ENCODE measurements at places on chromosomes 2 and 18. TPM values are rescaled to one million over a fixed set of nuclear protein-coding genes. Genes with fewer than 3 reads are reported as not detected.

Gene INPP5D
- 28.8 TPM for total RNA-seq

Gene FEV
- total RNA-seq, result not detected

Gene IL36RN
- total RNA-seq, result not detected

Gene CNTNAP5
- total RNA-seq, result not detected

Gene FOXD4L1
- not detected for total RNA-seq

Gene SNORC
- 0.64 TPM for total RNA-seq

Gene NETO1
- 4.3 TPM for total RNA-seq

Gene ST6GAL2
- 0.45 TPM for total RNA-seq

Gene KIF5C
- 0.84 TPM for total RNA-seq

Gene LRRTM4
- 0.55 TPM for total RNA-seq

Gene NT5DC4
- not detected for total RNA-seq

Gene KATNAL2
- total RNA-seq, result 4.8 TPM

Gene KYNU
- total RNA-seq, result 12.0 TPM

Gene OTOF
- total RNA-seq, result 0.26 TPM

Gene TMEM17
- 1.4 TPM for total RNA-seq

Gene DSC3
- 0.22 TPM for total RNA-seq

Gene PDE11A
- total RNA-seq, result 1.00 TPM

GRCh38 chr2:150769421-150769820 lies 282.0 kb upstream of the RND3 start:
- DNase-seq, result no peak

GRCh38 chr2:182816866-182817265 lies 49.6 kb downstream of the FRZB start:
- DNase-seq, result no peak

- no peak for DNase-seq
Observed at GRCh38 chr18:10463096-10463495, 8.7 kb downstream of the APCDD1 start.

GRCh38 chr2:17084877-17085276 lies 419.2 kb upstream of the CYRIA start:
- no peak for DNase-seq

GRCh38 chr2:131493199-131493968 lies 1.2 kb upstream of the MZT2A start:
- no peak for DNase-seq

GRCh38 chr2:186135686-186136085 lies 350.4 kb upstream of the ZC3H15 start:
- no peak for DNase-seq

- no peak for DNase-seq
Observed at GRCh38 chr2:229410264-229410663, 139.2 kb upstream of the PID1 start.

DNA sequence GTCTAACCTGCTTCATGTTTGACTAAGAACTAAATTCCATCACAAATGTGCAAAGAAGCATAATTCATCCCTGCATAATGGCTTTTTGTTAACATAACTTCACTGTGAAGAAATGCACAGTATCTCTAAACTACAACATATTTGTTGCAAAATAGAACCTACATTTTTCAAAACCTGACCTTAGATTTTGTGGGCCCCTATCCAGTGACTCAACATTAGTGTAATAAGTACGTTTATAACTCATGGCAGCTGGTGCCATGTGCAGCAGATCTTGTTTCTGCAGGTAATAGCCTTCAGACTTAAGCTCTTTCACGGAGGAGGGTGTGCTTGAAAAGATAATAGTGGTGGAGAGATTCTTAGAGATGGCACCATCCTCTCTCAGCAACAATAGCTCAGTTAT lies 28.6 kb upstream of the VWC2L start:
- no peak for DNase-seq

DNA sequence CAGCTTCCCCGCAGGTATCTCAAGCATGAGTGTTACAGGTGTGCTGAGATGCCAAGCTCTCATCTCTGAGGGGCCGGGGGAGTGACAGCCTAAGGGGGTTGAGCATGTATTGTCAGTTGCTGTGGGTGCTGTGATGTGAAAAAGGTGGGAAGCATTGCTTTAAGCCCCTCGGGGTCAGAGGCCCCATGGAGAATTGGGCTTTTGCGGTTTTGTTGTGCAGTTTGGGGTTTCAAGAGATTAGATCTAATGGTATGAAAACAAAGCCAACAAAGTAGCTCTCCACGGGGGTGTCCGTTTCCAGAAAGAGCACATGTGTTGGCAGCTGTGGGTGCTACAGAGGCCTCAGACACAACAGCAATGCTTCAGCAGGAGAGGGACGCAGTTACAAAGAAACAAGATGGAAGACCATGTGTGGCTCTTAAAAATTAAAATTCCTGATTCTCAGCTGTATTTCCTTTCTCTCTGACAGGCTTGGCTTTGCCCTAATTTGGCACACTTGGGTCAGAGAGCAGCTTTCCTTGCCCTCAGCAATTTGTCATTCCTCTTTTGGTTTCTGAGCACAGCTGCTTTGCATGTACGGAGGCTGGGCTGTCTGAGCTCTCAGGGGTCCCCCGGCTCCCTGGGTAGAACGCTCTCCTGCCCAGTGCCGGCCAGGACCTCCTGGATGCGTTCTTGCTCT lies 69.9 kb downstream of the TMEM247 start:
- no peak for DNase-seq

GRCh38 chr18:6537475-6537874 lies 122.8 kb upstream of the L3MBTL4 start:
- no peak for DNase-seq

- DNase-seq, result no peak
Observed at GRCh38 chr2:10537522-10538199, 89.5 kb upstream of the ODC1 start.

DNA sequence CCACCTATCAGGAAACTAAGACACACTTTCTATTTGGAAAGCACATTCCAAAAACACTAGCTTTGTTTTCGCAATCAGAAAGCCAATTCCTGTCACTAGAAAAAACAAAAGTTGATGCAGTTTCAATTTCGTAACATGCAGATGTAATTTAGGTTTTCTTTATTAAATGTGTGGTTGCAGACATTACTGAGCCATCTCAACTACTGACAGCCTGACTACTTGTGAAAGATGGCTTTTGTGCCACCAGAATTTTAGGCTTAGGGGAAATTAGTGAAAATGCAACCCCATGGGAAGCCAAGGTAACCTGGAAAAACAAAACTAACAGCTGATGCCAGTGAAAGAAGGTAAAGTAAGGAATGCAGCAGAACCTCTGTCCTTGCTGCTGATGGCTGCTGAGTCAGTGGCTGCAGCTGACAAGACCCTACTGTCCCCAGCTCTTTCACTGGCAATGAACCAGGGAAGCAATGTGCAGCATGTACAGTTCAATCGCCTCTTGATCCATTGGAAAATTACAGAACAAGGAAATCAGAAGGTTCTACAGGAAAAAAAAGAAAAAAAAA lies 34.9 kb downstream of the FEZ2 start:
- DNase-seq, result no peak

GRCh38 chr2:61173116-61173515 lies 11.1 kb downstream of the C2orf74 start:
- no peak for DNase-seq

- DNase-seq, result no peak
Observed at GRCh38 chr2:17576802-17577201, 36.3 kb downstream of the VSNL1 start.

DNA sequence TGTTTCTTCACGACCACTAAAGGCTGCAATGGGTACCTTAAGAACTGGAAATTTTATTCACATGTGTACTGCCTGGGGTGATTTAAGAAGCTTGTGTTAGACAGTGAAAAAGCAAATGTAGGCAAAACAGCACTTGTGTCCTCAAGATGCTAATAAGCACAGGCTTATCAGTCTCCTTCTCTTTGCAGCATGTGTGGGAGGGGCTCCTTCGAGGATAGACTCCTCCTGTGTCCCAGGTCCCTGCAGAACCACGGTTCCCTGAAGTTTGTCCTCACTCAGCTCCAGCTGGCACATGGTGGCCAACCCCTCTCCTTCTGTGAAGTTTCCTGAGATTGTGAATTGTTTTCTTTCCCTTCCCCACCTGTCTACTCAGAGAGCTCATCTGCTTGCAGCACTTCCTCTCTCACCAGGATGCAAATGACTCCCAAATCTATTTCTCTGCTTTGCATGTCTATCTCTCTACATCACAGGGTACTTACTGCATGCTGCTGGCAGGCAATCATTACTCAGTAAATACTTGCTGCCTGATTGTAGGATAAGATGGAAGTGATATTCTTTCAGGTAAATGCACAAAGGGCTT lies 589.6 kb upstream of the KLHL29 start:
- no peak for DNase-seq

DNA sequence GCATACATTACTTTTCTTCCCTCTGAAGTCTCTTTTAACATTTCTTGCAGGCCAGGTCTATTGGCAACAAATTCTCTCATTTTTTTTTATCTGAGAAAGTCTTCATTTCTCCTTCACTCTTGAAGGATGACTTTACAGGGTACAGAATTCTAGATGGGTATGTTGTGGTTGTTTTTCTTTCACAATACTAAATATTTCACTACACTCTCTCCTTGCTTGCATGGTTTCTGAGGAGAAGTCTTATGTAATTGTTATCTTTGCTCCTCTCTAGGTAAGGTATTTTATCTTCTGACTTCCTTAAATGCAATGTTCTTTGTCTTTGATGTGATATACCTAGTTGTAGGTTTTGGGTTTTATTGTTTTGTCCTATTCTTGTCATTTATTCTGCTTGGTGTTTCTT lies 371.1 kb downstream of the FIGN start:
- no peak for DNase-seq

GRCh38 chr2:47551800-47552525 lies 149.0 kb downstream of the MSH2 start:
- no peak for DNase-seq

DNA sequence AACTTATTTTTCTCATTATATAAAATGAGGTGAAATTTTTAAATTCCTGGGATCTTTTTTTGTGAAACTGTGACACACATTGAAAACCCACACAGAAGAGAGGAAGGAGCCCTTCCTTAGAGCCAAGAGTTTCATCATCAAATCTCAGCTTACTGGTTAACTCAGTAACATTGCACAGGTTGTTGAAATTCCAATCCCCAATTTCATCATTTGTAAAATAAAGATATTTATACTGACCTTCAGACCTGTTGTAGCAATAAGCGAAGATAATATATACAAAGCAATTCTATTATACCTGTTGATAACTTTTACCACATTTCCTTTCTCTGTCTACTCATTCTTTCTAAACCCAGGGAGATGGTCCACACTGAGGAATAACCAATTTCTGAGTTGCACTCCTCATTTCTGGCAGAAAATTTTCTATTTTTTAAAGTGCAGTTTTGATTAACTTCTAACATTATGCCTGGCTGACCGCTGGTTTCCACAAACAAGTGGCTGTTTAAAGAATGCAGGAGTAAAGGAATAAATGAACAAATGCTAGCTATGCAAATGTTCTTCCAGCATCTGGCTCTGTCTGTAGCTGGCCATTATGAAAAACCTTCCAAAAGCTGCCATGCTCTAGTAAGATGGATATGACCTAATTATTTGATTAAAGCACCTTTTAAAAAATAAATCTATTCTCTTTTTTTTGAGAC lies 105.7 kb upstream of the LINC00305 start:
- DNase-seq, result no peak

GRCh38 chr2:209933499-209934483 lies 68.6 kb upstream of the RPE start:
- no peak for DNase-seq

DNA sequence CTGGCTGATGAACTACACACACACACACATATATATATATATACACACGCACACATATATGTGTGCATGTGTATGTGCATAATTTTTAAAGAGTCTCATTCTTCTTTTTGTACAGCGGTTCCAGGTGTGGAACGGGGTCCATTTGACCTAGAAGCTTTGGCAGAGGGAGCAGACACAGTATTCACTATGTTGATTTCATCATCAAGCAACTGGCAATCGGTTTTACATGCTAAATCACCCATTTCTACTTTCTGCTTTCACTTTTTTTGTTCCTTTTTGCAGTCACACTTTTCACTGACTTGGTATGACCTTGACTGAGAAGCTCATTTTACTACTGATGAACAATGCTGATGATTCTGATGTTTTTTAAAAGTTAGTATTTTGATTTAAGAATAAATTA lies 63.0 kb upstream of the PGAP1 start:
- DNase-seq, result no peak

DNA sequence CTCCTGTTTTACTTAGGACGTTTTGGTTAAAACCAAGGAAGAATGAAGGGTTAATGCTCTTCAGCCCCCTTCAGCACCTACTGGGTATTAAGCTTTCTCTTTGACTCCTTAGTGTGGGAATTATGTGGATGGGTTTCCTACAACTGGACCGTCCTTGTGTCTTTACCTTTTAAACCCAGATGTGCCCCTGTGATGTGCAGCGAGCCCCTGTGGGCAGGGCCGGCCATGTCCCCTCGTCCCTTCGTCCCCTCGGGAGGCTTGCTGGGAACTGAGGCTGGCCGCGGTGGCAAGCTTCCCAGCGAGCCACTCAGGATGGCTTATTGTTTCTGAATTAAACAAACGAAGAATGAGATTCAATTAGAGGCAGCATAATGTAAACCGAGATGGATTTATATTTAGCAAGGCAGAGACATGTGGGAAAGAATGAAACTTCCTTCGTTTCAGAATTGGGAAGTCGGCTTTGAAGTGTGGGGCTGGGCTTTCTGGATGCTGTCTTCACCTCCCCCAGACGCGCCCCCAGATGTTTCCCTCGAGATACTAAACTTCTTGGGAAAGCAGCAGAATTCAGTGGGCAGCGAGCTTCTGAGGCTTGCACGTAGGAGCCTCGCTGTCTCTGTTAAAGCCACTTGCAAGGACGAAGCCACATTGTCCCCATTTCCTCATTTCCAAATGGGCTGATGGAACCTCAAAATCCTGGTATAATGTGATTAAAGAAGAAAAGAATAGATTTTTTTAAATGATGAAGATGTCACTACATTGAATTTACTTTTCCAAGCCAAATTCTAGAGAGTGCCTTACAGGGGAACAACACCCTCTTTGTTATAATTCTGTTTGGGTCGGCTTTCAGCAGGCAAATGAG lies 146.0 kb downstream of the VAPA start:
- DNase-seq, result no peak

GRCh38 chr2:72999729-73000725 lies 71.5 kb downstream of the SFXN5 start:
- peak; percentile 55 for DNase-seq

- DNase-seq, result no peak
Observed at GRCh38 chr2:27544143-27544821, 38.6 kb upstream of the ZNF512 start.

- no peak for DNase-seq
Observed at GRCh38 chr2:213189001-213189899, 37.8 kb upstream of the IKZF2 start.

GRCh38 chr2:29397713-29398112 lies 282.5 kb downstream of the CLIP4 start:
- no peak for DNase-seq

- no peak for DNase-seq
Observed at GRCh38 chr2:48105848-48106247, 199.6 kb upstream of the FBXO11 start.

- DNase-seq, result no peak
Observed at GRCh38 chr18:10290638-10291235, 163.7 kb upstream of the APCDD1 start.

Data from mesenteric fat pad (tissue), 1 donor.